ENCODE measurements at places on chromosomes 5 and 9. TPM values are rescaled to one million over a fixed set of nuclear protein-coding genes. Genes with fewer than 3 reads are reported as not detected.

GRCh38 chr9:4594545-4594944 lies 67.5 kb upstream of the PLPP6 start:
- ATAC-seq: no peak

The WDR38 gene
- total RNA-seq: not detected

DNA sequence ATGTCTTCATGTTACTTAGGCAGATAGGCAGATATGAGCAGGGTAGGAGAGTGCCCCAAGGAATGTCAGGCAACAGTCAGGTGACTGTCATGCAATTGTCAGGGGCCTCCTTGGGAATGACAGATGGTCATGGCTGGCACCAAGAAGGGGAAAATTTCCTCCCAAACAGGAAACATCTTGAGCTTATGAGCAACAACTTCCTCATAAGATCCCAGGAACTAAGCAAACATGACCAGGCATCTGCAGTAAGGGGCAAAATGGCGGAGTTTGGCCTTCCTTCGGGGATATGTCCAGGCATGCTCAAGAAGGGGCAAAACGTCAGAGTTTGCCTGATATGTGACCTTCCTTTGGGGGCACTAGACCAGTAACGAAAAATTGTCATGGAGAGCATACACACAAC lies 591.8 kb downstream of the PDE4D start:
- ATAC-seq: no peak

The CCL21 gene
- total RNA-seq: 136 TPM

GRCh38 chr5:20678814-20679298 lies 690.9 kb upstream of the CDH18 start:
- ATAC-seq: no peak

GRCh38 chr5:155546075-155546474 lies 532.5 kb downstream of the KIF4B start:
- no peak for ATAC-seq

DNA sequence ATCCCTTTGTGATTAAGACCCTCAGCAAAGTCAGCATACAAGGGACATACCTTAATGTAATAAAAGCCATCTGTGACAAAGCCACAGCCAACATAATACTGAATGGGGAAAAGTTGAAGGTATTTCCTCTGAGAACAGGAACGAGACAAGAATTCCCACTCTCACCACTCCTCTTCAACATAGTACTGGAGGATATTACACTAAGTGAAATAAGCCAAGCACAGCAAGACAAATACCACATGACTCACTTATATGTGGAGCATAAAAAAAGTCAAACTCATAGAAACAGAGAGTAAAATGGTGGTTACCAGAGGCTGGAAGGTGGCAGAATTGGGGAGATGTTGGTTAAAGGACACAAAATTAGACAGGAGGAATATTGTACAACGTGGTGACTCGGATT lies 118.1 kb upstream of the NFIL3 start:
- no peak for ATAC-seq

DNA sequence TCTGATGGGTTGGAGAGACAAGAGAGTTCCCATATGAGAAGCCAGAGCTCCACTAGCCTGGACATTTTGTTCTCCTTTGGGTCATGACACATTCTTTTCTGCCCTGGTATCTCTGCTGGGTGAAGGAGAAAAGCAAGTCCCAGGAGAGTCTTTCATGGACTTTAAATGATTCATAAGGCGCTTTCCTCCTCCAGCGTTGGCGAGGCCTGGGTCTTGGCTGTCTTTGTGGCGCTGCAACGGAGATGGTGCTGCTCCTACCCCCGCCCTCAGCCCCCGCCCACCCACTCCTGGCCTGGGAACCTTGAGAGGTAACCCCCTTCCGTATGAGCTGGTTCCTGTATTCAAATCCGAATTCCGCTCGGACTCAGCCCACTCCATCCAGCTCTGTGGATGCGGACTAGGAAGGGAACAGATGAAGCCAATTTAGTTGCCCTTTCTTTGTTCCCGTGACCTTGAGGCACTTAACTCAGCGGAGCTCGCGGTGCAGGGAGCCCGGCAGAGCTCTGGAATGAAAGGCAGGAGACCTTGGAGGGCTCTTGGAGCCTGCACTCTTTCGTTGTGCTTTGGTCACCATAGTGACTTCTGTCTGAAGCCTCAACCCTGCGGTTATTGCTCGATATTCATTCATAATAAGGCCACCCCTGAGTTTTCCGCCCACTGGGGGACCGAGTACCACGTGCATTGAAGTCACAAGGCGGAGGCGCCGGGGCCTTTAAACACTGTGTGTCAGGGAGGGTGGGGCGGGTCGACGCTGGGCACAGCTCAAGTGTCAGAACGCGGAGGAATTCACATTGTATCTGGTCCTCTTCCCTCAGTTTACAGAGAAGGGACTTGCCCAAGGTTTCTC lies 14.0 kb upstream of the PWWP2A start:
- ATAC-seq: peak; percentile 62

DNA sequence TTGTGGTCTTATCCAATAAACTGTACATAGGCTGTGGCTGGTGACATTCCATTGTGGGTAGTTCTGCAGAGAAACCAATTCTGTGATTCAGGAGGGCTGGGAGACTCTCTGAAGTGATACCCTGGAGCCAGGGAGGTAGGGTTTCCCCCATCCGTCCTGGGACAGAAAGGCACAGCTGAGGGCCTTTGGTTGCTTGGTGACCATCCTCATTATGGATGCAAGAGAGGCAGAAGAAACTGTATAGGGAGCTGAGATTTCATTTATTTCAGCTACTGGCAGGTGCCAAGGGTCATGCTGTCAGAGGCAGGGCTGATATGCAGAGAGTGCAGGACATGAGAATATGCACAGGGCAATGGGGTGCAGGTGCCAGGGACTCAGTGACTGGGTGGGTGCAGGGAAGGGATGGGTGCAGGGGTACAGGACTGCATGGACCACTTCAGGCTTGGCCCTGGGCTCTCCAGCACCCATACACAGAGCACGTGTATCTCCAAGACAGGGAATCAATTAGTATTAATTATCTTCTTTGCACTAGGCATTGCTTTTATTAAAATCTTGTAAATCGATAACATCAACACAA lies 236.5 kb downstream of the ICE1 start:
- no peak for ATAC-seq

DNA sequence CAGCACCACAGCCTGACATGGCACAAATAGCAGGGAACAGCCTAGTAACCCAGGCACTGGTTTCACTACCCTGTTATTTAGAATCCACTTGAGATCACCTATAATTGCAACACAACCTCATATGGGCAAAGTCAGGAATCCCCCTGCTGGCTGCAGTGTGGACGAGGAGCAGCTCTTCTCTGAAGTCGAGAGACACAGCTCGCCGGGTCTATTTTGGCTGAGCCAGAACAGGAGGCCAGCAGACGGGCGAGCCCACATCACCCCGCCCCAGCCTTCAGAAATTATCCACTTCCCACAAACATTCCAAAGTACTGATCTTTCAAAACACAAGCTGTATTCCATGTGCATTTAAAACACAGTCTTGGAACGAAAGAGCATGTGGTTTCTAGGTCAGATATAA lies 179.0 kb downstream of the ROR2 start:
- peak; percentile 66 for ATAC-seq

The PRR7 gene
- total RNA-seq: not detected
